Astrocyte of the hippocampus (primary cell): ENCODE measurements at places on chromosomes 6 and 20.

- no peak for DNase-seq
Observed at GRCh38 chr6:40439026-40439800, 148.0 kb downstream of the LRFN2 start.

GRCh38 chr6:144559865-144560593, 274.9 kb downstream of the UTRN start:
- peak; percentile 63 for DNase-seq

DNA sequence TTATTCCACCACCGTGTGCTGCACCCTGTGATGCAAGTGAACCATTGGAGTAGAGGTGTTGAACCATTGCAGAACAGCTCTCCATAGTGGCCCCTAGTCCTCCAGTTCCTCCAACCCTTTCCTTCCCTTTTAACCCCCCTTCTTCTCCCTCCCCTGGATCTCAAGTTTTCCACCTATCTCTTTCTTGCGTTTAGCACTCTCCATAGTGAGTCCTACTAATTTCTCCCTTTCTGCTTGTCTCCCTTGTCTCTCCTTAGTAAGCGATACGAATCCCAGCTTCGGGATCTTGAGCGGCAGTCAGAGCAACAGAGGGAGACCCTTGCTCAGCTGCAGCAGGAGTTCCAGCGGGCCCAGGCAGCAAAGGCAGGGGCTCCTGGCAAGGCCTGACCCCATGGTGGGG, 1.1 kb downstream of the PFDN6 start:
- DNase-seq: no peak

DNA sequence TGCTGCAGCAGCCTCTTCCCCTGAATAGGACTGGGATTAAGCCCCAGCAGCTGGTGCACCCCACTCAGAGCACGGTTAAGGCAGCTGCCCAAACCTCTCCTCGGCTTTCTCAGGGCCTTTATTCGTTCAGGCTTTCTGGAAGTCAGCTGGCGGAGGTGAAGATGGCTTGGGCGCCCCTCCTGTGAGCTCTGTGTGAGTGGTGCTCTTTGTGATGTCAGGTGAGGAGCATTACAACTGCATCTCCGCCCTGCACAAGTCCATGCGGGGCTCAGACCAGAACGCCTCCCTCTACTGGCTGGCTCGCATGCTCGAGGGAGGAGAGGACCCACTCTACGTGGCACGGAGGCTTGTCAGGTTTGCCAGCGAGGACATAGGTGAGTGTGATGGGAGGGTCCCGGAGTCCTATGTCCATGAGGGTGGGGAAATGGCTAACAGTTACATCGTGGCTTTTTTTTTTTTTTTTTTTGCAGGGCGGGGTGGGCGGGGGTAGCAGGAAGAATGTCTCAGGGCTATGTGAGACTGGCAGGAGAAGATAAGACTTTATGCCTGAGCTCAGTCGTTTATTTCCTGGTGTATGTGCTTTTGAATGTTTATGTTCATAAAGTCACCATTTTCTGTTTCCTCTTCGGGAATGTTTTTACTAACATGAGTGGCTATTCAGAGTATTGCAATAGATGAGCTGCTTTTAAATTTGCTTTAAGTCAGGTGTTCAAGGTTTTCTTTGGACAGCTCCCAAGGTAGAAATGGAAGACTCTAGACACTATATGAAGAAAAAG, 18.2 kb downstream of the WRNIP1 start:
- no peak for DNase-seq

GRCh38 chr6:37653933-37654565, 43.6 kb downstream of the MDGA1 start:
- peak; percentile 38 for DNase-seq
